ENCODE measurements at places on chromosomes 3 and 15.

GRCh38 chr3:164196477-164196876 is 881.8 kb downstream of the SI start:
- DNase-seq = no peak

- no peak for DNase-seq
These were observed 1022.4 kb downstream of the FHIT start for GRCh38 chr3:60228823-60229222.

DNA sequence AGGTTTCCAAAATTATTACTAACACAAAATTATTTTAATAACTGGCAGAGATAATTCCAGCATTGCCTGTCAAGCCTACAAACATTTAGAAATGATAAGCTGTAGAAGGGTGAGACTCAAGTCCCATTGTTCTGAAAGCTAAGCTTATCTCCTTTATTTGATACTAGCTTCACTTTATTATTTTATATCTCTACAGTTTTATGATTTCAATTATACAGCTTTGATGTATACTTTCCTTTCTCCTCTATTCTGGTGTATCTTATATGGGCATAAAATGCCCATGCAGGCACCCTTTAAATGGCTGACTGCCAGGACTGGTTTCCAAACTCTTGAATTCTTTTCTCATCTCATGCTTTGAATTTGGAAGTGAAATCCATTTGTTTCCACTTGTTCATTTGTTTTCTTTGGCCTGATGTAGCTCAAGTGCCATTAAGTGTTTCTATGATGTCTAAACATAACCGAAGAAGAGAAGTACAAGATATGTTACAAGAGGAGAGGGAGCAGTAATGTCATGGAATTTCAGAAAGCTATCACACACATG is 372.1 kb upstream of the ARHGEF26 start:
- DNase-seq = no peak

GRCh38 chr3:171459137-171459941 is 866 bp downstream of the TNIK start:
- no peak for DNase-seq

DNA sequence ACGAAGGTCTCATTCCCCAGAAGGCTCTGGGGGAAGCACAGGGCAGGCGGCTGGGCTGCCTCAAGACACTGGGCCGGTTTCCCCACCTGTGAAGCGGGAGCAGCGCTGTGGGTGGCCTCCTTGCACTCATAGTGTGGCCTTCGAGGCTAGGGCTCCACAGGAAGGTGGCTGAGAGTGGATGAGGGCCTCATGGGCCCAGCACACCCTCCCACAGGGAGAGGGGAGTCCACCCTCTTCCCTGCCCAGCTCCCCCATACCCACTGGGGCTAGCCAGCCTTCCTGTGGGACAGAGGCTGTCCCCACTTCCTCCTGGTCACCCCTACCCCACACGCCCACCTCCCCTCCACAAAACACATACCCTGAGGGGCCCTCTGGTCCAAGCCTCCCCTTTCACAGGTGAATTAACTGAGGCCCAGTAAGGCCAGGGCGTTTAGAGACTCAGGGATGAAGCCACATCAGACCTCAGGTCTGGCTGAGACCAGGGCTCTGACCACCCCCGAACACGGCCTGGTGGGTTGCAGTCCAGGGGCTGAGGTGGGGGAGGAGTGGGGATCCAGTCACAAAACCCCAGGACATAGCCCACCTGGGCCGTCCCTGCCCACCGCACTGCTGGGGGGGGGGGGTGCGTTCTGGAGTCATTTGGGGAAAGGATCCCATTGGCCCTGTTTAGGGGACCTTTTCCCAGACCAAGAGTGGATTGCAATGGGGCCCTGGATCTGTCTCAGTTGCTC is 1.1 kb downstream of the ANPEP start:
- no peak for DNase-seq

GRCh38 chr3:43159131-43159875 is 53.4 kb upstream of the POMGNT2 start:
- no peak for DNase-seq

DNA sequence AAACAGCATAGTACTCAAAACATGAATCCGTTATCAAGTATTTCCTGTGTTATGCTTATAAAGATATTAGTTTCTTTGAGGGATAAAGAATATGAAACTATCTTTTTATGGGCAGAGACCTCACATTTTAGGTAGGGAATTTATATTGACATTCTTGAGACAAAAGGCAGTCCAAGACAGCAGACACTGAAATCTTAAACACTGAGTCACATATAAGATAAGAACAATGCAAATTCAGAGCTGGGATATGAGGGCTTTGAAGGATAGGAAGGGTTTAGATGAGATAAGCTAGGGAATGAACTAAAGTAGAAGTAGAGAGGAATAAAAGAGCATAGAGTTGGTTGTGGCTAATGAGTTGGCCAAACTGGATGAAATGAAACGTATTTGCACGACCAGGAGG is 58.4 kb downstream of the ASTE1 start:
- DNase-seq = no peak

- no peak for DNase-seq
These were observed 15.3 kb upstream of the RTP4 start for GRCh38 chr3:187352581-187353575.

GRCh38 chr15:83106994-83107840 is at the start of gene TM6SF1:
TM6SF1 (plus strand) TSS chr15:83107645; CDS start chr15:83107681, 36 bp downstream.
- DNase-seq = no peak

DNA sequence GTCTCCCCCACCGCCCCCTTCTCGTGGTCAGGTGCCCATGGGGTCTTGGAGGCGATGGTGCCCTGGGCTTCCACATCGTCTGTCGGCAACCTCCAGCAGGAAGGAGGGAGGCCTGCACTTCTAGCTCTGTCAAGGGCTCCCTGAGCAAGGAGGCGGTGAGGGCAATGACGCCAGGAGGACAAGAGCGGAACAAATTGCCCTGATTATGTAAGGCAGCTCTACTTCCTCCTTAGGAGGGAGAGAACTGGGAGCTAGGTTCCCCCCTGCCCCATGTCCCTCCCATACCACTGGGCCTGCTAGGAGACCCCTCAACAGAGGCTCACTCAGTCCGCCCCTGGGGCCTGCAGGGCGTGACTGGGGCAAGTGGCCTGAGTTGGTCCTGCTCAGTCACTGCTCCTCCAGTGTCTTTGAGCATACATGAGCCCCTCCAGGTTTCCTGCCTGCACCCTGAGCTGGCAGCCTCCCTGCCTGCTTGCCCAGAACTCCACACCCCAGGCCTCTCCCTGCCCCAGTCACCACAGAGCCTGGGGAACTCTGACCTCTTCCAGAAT is 56.1 kb downstream of the CACNA2D2 start:
- no peak for DNase-seq

- DNase-seq = no peak
These were observed 290.4 kb upstream of the TBL1XR1 start for GRCh38 chr3:177487635-177488186.

DNA sequence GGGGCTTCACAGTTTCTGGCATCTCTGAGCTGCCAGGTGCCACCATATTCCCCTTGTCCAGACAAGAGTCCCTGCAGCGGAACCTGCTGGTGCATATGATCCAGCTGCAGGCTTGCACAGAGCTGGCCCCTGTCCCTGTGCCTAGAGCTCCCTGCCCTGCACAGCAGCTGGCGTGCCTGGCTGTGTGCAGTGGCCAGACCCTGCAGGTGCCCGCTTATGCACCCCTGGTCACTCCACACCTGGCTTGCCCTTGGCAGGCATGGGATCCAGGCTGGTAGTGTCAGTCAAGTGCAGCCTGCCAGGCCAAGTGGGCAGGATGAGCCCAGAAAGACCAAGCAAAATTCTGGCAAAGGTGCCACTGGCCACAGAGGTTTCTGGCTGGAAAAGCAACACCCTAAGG is 88.6 kb upstream of the TTBK2 start:
- DNase-seq = no peak

DNA sequence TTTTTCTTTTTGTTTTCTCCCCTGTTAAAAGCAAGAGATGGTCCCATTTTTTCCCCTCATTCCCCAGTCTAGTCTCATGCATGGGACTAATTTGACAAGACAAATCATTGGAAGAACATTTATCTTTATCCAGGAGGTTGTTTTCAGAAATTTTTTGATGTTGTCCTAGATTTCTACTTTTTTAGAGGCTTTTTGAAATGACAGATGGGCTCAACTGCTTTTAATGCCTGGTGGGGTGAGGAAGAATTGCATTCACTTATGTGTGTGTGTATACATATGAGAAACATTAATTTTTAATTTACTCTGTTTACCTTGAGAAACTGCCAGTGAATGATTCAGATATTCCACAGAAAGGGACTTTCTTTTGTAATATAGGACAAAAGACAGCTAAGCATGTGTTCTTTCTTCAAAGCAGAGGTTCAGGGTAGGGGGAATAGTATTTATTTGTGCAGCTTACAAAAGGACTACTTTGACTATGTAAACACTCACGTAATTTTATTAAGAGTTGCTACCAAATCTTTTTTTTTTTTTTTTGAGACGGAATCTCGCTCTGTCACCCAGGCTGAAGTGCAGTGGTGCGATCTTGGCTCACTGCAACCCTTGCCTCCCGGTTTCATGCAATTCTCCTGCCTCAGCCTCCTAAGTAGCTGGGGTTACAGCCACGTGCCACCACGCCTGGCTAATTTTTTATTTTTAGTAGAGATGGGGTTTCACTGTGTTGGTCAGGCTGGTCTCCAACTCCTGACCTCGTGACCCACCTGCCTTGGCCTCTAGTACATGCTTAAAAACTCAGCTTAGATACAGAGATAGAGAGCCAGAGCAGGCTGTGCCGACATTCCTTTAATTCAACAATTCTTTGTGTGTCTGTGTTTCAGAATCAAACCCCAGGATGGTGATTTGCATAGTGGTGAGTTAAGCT is 130.1 kb upstream of the RARB start:
- no peak for DNase-seq

DNA sequence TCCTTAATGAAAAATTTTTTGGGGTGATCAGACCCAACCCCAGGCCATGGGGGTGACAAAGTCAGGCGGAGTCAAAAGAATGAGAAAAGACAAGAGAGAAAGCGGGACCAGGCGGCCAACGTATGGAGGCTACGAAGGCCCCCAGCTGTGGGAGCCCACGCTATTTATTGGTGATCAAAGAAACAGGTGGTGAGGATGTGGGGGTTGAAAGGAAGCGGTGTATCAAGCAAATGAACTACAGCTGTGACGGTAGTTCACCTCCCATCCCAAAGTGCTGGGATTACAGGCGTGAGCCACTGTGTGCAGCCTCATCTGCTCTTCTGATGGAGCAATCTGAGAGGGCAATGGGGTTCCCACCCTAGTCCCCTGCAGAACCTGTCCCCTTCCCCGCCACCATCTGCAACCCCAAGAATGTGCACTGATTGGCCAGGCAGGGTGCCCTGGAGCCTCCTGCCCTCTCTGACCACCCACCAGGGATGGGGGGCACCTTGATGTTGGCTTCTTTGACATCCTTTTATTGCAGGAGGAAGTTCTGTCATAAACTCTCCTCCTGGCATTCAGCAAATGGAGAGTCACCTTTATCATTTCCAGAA is 1.1 kb upstream of the CHRNA3 start:
- DNase-seq = no peak

- no peak for DNase-seq
These were observed 2.7 kb downstream of the BNIP2 start for GRCh38 chr15:59686389-59686788.

- no peak for DNase-seq
These were observed 44.0 kb upstream of the ALDH1A3 start for GRCh38 chr15:100835636-100836035.

GRCh38 chr3:172029425-172030098 is 9.8 kb upstream of the FNDC3B start:
- DNase-seq = no peak

- DNase-seq = no peak
These were observed 182.2 kb downstream of the FNDC3B start for GRCh38 chr3:172221547-172221946.

DNA sequence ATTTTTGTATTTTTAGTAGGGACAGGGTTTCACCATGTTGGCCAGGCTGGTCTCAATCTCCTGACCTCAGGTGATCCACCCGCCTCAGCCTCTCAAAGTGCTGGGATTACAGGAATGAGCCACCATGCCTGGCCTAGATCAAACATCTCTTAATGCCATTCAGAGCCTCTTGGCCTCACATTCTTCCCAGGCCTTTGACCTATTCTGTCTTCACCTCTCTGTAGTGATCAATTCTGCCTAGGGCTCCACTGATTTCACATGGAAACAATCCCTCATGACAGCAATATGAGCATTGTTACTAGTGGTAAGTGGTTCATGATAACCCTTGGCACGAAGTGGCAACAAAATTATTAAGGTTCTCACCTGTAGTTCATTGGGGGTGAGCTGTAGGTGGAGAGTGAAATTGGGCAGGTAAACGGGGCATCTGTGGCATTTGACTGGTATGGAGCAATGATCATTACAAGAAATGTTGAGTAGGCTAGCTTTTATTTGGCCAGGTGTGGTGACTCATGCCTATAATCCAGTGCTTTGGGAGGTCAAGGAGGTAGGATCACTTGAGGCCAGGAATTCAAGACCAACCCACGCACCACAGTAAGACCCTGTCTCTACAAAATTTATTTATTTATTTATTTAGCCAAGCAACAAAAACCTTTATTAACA is 4.8 kb upstream of the ARPIN start:
- no peak for DNase-seq

- no peak for DNase-seq
These were observed 23.5 kb upstream of the STIMATE start for GRCh38 chr3:52920841-52921240.

DNA sequence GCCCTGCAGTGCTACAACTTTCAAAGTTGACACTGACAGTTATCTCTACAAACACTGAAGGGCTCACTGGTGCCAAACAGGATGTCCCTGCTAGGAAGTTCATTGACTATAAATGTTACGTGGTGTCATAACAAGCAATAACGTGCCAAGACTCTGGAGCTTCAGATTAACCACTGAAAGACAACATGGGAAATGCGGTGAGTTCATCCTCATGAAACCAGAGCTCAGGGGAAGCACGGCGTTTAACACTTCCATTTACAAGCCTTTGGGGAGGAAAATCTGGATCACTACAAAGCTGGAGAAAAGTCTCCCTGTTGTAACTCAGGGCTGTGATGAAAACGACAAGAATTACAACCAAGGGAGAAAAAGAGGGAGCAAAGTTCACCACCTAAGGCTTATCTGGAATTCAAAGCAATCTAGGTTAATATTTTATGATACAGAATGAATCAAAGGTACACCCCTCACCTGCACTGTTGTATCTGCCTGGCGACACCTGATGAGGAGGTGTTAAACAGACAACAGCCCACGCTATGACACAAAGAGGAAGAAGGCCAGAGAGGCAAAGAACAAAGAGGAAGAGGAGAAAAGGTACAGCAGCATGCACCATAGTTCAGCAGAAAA is 27.0 kb downstream of the SHQ1 start:
- DNase-seq = no peak

GRCh38 chr3:53238051-53238850 is 17.6 kb downstream of the TKT start:
- no peak for DNase-seq

GRCh38 chr15:64851503-64851840 is 9.8 kb downstream of the PLEKHO2 start:
- DNase-seq = no peak

GRCh38 chr3:61913701-61914100 is 352.3 kb downstream of the PTPRG start:
- no peak for DNase-seq

GRCh38 chr3:151171145-151171757 is 31.8 kb downstream of the GPR171 start:
- DNase-seq = no peak

DNA sequence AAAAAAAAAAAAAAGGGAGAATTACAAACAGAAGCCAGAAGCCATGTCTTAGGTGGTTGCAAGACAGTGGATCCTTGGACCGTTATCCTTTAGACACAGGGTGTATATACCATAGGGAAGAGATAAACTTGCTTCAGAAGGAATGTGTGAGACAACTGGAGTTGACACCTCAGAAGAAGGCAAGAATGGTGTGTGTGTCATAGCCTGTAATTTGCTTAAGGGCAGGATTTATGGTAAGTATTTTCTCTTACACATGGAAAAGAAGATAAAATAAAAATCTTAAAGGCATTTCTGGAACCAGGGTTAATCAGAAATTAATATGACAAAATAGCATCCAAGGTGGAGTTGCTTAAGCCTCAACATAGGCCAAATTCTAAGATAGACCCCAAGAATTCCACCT is 19.3 kb upstream of the DNAJC19 start:
- DNase-seq = no peak
